ENCODE measurements at places on chromosomes 12 and 14.

- DNase-seq: no peak
Observed at GRCh38 chr12:45406988-45407850, 191.3 kb downstream of the ANO6 start.

DNA sequence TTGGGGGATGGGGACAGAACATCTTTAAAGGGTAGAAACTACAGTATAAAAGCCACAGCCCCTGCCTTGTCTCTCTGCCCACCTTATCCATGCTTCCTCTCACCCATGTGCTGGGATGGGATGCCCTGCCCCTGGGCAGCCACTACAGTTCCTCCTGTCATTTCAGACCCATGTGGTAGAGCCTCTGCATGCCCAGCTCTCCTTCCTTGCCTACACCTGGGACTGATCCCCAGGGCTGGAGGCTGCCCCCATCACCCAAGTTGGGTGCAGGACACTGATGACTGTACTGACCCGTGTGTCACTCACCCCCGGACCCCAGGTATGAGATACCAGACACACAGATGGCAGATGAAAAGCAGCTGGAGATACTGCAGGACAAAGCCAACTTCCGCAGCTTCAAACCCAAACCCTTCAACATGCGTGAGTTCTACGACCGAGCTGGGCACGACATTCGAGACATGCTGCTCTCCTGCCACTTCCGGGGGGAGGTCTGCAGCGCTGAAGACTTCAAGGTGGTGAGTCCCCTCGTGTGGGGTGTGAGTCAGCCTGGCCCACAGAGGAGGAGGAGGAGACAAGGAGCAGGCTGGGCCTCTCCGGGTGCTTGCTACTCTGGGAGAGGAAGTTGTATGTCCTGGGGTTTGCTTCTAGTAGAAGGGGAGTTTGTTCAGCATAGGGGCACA, 2.2 kb downstream of the ASIC1 start:
- DNase-seq: no peak

GRCh38 chr14:92495027-92495426, 18.6 kb upstream of the RIN3 start:
- DNase-seq: no peak

DNA sequence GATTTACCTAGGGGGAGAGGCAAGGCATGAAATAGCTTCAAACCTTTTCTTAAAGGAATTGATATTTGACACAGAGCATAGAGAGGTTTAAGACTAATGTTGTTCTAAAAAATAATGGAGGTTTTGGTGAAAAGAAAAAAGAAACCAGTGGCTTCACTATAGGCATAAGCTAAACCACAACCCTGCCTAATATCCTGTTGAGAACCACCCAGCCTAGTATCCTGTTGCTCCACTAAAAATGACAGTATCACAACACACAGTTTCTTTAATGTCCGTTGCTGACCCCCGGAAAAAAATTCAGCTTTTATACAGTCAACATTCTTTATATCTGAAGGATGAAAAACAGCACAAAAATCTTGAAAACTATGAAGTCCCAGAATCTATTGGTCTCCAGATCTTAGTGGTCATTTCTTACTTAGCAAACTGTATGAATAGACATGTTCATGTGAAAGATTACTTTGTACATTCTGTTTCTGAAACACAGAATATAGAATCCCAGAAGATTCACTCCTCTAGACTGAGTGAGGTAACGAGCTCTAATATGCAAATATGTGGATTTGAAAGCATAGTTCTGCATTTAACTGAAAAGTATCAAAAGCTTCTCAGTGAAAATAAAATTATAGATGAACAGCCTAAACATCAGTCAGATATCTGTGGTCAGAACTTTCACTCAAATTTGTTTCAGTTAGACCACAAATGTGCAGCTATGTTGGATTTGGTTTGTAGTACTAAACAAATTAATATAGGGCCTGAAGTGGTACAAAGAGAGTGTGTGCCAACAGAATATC, 40.5 kb downstream of the GALC start:
- no peak for DNase-seq

DNA sequence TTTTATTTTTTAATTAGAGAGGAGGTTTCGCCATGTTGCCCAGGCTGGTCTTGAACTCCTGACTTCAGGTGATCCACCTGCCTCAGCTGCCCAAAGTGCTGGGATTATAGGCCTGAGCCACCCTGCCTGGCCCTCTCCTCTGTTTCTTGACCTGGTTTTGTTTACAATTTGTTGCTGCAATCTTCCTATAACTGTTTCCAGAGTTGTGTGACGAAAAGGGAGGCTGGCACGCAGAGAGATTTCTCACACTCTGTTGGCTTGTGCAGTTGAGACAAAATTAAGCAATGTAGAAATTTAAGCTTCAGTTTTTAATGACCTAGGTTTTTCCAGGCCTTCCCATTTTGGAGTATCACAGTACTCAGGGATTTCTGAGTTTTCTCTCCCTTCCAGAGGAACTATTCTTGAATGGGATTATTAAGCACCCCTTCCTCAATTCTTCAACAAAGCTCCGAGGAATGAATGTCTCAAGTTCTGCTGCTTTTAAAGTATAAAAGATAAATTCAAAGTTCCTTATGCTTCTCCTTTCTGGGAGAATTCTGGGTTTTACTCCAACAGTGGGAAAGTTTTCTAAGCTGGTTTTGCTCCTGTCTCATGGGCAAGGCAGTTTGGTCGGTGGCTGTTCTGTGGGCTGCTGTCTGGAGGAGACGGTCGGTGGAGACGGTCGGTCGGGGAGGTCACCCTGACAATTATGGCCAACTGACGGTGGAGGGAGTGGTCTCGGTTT, 20.4 kb upstream of the FOS start:
- no peak for DNase-seq

- DNase-seq: no peak
Observed at GRCh38 chr14:66043921-66044320, 442.2 kb upstream of the CCDC196 start.

GRCh38 chr12:118404876-118405521, 28.6 kb downstream of the SUDS3 start:
- peak; percentile 45 for DNase-seq

DNA sequence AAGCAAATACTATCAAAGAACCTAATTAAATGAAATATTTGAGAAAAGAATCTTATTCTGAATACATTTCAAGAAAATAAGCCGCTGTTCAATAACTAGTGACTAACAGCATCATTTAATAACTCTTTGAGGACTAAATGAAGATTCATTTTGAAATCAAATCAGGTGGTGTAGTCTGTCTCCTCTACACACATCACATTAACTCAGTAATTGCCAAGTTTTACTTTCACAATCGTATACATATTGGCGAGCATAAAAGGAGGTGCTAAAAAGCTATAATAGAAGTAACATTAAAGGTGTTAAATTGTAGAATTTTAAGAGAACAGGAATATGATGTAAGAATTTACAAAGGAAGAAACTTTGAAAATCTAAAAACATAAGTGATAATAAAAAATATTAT, 185.1 kb downstream of the MDGA2 start:
- no peak for DNase-seq

DNA sequence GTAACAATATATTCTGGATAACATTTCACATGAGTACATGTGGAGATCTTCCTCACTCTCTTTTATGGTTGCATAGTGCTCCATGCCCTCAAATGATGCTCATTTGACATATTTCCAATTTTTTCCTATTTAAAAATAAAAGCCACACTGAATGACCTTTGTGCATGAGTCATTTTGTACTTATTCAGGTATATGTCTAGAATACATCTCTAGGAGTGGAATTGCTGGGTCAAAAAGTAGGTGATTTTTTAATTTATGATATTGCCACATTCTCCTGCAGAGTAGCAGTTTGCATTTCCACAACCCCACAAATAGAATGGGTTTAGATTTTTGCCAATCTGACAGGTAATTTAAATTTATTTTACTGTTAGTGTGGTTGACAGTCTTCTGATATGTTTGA, 104.8 kb downstream of the RPAP3 start:
- no peak for DNase-seq

DNA sequence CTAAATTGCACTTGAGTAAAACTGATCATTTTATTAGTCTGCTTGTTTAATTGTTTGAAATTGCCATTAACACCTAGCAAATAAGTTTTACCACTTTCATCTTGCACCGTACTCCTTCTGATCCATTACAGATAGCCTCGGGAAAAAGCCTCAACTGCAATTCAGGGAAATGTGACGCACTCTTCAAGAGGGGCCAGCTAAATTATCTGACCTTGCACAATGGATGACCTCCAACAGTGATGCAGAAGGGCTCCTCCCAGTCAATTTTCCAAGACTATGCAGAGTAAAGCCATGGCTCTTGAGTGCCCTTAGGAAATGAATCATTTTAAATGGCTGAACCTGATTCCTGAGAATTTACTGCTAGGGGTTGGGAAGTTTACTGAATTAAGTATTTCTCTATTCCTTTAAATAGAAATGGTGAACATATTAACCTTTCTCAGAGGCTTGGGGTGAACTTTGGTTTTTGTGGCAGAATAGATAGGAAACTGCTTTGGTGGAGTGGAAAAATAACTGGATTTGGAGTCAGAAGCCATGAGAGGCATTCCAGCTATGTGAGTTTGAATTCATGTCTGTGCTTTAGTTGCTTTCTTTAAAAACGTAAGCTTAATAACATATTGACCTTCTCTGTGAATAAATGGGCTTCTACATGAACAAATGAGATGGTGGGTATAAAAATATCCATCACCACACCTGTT, 64.8 kb upstream of the OVCH1 start:
- DNase-seq: no peak

GRCh38 chr14:106393742-106394141, 867.4 kb downstream of the TMEM121 start:
- no peak for DNase-seq

- no peak for DNase-seq
Observed at GRCh38 chr14:101823066-101823465, 61.6 kb downstream of the PPP2R5C start.

GRCh38 chr14:91058042-91058581, 2.3 kb downstream of the RPS6KA5 start:
- no peak for DNase-seq

DNA sequence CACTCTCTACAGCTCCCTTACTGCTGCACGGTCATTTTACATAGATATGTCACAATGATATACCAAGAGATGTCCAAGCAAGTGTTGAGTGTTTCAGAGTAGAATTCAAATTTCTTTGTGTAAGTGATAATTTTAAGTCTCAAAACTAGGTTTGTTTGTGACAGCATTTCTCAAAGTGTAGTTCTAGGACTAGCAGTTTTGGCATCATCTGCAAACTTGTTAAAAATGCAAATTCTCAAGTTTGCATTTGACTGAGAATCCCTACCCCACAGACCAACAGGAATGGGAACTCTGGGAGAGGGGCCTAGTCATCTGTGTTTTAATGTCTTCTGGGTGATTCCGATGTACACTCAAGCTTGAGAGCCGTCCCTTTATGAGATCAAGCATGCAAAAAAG, 97.6 kb downstream of the HELB start:
- no peak for DNase-seq

- DNase-seq: peak; percentile 45
Observed at GRCh38 chr12:71439613-71440344, at the start of gene LGR5. LGR5 (plus strand) TSS chr12:71439798; CDS start chr12:71440081, 283 bp downstream.

DNA sequence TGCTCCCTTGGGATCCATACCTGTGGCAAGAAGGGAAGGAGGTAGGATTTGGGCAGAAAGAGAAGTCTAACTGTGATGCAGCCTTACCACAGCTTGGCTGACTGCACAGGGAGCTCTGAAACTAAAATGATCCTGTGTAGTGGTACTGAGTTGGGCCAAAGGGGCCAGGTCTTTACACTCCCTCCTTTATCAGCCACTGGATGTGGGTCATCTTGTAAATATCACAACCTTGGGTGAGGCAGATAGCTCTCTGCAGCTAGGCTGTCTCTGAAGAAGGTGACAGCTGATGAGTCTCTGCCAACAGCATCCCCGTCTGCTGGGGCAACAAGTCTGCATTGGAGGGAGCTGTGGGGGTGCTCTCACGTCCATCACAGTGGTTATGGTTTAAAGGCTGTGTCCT, 95.9 kb upstream of the CAND1 start:
- no peak for DNase-seq

- DNase-seq: no peak
Observed at GRCh38 chr14:24385524-24385923, 13.3 kb upstream of the NYNRIN start.

DNA sequence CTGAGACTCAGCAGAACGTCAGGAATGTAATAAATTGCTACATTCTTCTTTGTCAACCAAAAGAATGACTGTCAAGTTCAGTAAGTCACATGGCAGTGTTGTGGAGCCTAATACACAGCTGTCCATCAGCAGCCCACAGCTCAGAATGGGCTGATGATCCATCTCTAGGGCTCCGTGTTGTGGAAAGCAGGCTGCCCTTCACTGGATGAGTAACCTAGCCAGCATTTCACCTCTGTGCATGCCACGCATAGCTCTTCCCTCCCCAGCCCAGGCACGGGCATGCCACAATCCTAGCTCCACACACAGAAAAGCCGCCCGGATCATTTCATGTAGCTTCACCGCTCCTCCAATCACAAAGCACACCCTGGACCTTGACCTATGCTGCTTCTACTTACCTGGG, 878.0 kb upstream of the TMEM132C start:
- DNase-seq: no peak

Data from left ventricle myocardium superior (tissue), 1 donor.